ENCODE measurements at places on chromosomes 11 and 22.

- DNase-seq = no peak
Observed at GRCh38 chr11:89613911-89614310, 96.2 kb upstream of the TRIM77 start.

GRCh38 chr11:119459293-119459976 lies 36.5 kb upstream of the THY1 start:
- DNase-seq = no peak

DNA sequence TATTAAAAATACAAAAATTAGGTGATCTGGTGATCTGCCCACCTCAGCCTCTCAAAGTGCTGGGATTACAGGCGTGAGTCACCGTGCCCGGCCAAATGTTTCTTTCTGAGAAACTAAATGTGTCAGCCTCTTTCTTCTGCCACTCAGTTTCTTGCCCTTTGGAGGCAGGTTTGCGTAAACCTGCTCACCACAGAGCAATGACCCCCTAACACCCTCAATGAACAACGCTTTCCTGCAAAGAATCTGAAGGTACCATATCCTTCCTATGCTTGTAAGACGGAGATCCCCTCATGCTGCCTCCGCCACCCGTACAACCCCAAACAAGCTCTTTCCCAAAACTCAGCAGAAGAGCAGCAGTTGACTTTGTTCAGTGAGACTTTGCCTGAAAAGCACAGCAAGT lies 38.7 kb upstream of the TTLL12 start:
- no peak for DNase-seq

GRCh38 chr11:80118073-80118472 lies 677.2 kb upstream of the TENM4 start:
- no peak for DNase-seq

- peak; percentile 47 for DNase-seq
Observed at GRCh38 chr11:35236667-35237003, 97.7 kb downstream of the CD44 start.

GRCh38 chr11:13261591-13262061 lies 16.0 kb upstream of the BMAL1 start:
- DNase-seq = peak; percentile 85

DNA sequence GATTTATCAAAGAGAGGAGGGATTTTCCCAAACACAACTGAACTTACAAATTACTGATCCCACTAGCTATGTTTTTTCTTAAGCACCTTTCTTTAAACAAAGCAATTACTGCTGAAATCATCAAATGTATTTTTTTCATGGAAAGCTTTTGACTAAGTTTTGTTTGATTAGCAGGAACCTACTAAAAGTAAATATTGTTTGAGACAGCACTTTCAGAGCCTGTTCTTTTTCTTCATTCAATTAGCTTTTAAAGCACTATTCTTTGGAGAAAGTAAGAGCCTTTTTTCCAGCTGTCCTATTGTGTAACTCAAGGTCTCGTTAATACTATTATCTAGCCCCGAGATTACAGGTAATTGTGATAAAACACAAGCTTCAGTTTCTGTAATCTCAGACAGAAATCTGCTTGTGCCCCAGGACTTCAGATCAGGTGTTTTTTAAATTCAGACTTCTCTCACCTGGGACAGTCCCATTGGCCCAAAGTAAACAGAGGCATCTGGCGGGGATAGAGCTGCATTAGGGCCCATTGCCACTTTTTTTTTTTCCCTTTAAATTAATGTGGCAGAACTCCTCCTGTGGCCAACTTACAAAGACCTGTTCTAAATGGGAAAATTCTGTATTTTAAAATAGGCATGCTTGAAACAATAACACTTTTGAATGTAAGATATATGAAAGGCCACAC lies 11.0 kb downstream of the CSTPP1 start:
- DNase-seq = no peak

- DNase-seq = no peak
Observed at GRCh38 chr11:123250892-123251656, 56.0 kb upstream of the CLMP start.

DNA sequence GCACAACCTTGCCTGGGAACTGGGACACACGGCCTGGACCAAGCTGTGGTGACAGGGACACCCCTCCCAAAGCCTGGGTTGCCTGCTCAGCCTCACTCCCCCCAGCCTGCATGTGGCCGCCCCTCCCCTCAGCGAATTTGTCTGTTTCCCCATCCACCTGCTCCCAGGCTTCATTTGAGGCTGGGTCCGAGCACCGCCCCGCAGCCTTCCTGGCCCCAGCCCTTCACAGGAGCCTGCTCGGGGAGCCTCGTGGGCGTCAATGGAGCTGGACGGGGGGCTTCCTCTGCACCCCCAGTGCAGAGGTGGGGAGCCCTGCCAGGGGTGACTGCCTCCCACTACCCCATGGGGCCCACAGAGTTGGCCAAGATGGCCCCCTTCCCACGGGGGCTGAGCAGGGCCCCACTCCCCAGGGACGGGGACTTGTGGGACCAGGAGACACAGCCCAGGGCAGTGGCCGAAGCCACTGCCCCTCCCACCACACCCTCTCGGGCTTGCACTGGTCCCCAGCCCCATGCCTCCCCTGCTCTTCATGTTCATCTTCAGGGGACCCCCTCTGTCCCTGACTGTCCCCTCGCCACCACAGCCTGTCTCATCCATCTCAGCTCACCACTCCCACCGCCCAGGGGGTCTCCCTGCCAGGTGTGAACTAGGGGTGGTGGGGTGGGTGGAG lies 91.7 kb downstream of the WNT7B start:
- no peak for DNase-seq

DNA sequence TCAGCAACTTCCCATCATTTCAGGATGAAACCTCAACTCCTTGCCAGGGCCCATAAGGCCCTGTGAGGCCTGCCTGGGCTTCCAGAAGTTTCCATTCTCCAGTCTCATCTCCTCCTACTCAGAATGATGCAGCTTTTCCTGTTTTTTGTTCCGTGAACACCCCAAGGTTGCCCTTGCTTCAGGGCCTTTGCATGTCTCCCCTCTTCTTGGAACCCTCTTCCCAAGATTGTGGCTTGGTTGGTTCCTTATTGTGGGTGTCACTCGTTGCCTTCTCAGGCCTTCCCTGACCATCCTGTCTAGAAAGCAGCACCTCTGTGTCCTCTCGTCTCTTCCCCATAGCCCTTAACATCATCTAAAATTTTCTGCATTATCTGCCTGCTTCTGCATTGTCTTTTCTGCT lies 23.2 kb upstream of the YWHAH start:
- no peak for DNase-seq

DNA sequence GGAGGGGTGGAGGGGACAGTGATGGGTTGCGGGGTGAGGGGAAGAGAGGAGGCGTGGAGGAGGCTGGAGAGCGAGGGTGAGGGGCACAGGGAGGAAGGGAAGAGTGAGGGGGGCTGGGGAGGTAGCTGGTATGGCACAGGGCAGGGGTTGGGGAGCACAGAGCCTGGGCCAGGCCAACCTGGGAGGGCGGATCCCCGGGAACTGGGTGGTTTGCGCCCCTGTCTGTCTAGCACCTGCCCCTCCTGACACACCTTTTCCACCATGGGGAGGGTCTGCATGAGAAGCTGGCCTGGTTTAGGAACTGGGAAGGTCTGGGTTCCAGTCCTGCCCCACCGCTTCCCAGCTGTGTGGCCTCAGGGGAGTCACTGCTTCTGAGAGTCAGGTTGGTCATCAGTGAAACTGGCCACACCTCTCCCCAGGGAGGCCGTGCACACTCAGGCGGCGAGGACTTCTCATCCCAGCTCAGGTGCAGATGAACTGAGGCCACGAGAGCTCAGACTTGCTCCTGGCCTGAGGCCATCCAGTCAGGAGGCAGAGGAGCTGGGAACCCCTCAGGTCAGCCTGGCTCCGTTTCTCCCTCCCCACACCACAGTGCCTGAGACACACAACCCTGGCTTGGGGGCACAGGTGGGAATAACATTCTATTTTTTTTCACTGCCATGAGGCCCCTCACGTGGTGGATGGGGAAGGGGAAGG lies 95.6 kb downstream of the PHF21B start:
- no peak for DNase-seq

DNA sequence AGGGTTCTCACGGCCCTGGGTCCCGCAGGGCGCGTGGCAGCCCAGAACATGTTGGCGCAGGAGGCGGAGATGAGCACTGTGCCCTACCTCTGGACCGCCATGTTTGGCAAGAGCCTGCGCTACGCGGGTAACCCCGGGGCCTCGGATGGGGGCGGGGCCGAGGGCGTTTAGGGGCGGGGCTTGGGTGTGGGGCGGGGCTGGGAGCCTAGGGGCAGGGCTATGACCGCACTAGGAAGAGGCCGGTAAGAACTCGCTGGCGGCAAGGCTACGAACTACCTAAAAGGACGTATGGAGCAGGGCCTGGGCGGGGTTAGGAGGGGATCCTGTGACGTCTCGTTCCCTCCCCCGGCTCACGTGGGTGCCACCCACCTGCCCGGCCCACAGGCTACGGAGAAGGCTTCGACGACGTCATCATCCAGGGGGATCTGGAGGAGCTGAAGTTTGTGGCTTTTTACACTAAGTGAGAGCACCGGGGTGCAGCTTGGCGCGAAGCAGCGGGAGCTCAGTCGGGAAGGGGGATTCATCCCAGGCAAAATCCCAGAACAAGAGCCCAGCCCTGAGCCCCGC lies 2.8 kb upstream of the LZTR1 start:
- no peak for DNase-seq

DNA sequence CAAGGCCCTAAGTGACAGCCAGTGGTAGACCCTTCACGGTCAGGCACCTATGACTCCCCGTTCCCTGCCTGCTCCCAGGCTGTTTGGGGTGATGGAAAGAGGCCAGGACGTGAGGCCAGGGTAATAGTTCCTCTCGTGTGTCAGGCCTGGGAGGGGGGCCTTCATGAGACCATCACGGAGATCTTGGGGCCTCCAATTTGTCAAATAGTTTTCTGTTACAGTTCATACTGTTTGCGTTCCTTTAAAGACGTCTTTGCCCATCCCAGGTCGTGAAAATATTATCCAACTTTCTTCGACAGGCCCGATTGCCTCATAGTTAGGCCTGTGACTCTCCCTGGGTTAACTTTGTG lies 62.2 kb upstream of the KCNQ1OT1 start:
- no peak for DNase-seq

DNA sequence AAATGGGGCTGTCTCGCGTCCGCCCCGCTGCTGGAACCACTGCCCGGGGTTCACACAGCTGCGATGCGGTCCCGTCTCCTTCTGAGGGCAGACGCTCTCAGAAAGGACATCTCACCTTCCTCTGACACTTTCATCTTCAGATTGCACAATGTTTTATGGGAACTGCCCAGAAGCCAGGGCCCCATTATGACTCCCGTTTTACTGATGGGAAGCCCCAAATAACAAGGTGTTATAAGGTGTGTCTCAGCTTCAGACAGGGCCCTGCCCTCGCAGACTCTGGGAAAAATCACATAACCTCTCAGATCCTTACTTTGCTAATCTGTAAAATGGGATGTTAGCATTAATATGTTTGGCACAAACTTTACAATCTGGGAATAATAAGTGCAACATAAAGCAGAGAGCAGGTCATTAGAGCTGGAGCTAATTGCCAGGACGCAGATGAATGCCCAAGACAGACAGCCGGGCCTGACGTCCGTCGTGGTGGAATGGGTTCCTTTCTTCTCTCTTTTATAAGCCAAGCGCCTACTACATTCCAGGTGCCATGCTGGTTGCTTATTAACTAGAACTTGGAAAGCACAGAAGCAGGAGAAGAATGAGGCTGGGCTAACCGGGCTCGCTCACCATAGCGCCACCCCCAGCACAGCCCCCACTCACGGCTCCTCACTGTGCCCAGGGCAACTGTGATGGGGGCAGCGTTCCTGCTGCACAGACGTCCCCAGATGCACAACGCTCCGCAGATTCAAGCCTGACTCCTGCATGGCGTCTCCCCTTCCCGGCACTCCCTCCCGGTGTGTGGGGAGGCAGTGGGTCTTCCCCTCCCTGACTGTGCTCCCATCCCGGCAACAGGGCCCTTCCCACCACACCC lies 43.8 kb downstream of the TRMU start:
- DNase-seq = no peak

- DNase-seq = no peak
Observed at GRCh38 chr11:69974528-69974927, 103.6 kb upstream of the ANO1 start.

DNA sequence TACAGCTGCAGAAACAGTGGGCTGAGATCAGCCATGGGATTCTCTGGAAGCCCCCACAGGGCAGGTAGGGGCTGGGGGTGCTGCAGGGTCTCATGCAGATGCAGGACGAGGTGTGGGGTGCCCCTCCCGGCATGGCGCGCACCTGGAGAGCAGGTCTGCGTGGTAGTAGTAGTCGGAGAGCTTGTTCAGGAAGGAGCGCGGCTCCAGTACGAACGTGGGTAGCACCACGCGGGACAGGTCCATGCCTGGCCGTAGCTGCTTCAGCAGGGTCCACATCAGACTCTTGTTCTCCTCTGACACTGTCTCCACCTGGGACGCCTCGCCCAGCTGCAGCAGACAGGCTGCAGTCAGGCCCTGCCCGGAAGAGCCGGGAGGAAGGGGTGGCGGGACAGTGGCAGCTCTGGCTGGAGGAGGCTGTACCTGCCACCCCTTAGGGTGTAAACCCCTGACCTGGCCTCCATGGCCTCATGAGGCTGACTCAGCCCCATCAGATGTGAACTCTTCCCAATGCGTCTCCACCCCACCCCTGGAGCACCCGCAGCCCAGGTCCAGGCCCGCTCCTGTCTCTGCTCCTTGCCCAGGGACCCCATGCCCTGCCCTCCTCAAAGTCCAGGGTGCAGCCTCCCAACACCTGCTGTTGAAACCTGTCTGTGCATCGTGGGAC lies 47.0 kb upstream of the CARS1 start:
- DNase-seq = no peak

- DNase-seq = no peak
Observed at GRCh38 chr11:82698576-82699352, 34.9 kb downstream of the FAM181B start.

DNA sequence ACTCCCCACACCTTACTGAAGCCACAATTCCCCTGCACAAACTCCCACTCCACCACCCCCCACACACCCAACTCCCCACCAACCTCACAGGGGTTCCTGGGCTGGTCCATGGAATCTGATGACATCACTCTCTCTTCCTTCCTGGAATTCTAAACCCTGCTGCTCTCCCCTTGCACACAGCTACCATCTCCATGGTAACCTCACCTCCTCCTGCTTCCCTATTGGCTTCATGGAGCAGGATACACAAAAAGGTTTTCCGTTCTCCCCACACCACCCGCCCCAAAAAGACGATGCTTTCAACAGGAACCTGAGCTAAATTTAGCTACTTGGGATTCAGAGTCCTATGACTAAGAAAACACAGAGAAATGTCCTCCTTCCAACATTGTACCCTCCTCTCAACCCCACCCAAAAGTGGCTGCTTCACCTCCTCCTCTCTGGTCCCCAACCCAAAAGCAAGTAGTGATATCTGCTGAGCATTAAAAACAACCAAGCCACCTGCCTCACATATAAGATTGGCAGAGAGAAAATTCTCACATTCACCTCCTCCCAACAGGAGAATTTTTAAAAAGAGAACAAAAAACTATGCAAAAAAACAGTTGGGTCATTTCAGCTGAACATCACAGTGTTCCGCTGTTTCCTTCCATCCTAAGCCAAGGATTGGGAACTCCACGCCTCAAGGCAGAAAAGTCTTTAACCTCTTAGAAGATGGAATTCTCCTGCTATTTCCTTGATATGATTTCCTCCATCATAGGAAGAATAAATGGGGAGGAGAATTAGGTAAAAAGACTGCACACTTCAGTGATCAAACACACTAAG lies 66.9 kb downstream of the RBFOX2 start:
- DNase-seq = peak; percentile 76
